ENCODE measurements at places on chromosomes 11 and 22.

- DNase-seq: peak; percentile 2
Measured at GRCh38 chr11:2208691-2209369, 37.2 kb upstream of the TH start.

DNA sequence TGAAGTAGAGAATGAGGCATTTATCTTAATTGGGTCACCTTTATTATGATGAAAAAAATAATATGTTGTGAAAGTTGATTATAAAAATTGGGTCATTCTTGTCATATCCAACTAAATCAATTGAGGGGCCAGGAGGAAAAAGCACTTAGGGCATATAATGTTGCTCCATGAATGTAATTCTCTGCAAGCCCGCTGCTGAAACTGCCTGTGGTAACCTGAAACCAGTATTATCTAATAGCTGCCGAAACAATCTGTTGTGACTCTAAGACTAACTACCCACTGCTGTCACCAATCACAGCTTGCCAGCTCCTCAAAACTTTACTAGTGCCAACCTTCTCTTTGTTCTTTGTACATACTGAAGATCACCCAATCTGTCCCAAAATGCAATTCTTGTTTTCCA, 115.8 kb downstream of the ATG16L2 start:
- no peak for DNase-seq

DNA sequence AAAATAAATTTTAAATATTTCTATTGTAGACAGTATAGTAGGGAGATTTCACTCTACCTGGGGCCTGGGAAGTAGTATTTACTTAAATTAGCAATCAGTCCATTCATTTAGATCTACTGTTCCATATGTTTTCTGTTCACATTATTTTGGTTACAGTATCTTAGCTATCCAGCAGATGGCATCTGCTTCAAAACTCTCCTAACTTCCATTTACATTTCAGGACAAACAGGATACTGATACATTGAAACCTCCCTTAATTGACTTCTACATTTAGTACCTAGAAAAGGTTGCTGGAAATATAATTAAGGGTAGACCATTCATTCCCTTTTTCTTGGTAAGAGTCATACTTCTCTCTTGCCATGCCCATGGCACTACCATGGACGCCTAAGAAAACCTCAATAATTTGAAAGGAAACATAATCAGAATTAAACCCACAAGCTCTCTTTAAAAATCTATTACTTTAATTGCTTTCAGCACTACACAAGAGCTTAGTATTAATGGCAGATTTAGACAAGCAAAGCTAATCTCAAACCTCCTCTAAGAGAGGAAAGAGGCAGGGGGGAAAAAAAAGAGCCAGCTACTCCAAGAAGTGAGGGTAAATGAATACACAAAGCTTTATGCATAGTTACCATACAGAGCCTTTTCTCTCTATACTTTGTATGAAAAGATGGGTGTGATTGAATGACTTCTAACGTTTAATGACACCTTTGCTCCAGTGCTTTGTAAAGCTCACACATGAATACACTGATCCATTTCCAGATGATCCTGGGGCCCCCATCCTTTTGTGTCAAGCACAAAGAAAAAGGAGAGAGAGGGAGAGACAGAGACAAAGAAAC, 131.2 kb upstream of the MTMR2 start:
- no peak for DNase-seq

DNA sequence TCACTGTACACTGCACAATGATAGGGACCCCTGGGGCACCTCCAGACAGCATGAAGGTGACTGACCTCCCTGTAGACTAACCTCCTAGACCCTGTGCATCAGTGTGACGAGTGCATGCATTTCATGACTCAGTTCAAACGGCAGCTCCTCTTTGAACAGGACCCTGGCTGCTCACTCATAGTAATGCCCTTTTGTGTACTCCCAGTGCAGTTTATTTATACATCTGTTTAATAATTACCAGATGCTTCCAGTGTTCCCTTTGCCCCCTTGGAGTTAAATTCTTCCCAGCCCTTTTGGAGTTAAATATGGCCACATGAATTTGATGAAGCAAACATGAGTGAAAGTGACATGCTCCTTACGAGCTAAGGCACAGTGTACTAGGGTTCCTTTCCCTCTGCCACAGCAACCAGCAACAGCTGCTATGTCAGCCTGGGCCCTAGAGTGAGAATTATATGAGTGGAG, 72.4 kb downstream of the PANX1 start:
- no peak for DNase-seq

- DNase-seq: no peak
Measured at GRCh38 chr22:30047364-30047738, 32.9 kb upstream of the HORMAD2 start.

- no peak for DNase-seq
Measured at GRCh38 chr11:12099132-12099873, 11.1 kb upstream of the MICAL2 start.

GRCh38 chr11:74735365-74735928, 4.2 kb upstream of the CHRDL2 start:
- no peak for DNase-seq

DNA sequence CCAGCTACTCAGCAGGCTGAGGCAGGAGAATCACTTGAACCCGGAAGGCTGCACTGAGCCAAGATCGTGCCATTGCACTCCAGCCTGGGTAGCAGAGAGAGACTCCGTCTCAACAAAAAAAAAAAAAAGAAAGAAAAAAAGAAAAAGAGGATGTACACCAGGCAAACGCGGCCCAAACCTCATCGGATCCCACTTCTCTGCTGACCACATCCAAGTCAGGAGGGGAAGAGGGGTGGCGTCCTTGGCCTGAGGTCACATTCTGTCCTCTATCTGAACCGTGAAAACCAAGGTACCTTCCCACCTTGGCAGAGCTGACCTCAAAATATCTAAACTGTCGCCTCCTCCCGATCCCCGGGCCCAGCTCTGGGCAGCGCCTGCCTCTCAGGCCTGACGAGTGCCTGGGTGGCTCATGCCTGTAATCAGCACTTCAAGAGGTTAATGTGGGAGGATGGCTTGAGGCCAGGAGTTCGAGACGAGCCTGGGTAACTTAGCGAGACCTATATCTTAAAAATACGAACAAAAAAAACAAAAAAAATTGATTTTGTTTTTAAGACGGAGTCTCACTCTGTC, 25.1 kb downstream of the RGL4 start:
- no peak for DNase-seq

DNA sequence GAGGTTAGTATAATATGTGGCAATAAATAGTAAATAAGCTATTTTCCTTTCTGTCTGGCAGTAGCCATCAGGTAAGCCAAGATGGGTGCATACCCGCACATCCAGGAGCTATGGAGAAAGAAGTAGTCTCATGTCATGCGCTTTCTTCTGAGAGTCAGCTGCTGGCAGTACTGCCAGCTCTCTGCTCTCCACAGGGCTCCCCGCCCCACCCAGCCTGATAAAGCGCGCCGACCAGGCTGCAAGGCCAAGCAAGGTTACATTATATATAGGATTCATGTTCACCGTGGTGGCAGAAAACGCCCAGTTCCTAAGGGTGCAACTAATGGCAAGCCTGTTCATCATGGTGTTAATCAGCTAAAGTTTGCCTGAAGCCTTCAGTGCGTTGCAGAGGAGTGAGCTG, 126.2 kb downstream of the ATG16L2 start:
- DNase-seq: peak; percentile 64

DNA sequence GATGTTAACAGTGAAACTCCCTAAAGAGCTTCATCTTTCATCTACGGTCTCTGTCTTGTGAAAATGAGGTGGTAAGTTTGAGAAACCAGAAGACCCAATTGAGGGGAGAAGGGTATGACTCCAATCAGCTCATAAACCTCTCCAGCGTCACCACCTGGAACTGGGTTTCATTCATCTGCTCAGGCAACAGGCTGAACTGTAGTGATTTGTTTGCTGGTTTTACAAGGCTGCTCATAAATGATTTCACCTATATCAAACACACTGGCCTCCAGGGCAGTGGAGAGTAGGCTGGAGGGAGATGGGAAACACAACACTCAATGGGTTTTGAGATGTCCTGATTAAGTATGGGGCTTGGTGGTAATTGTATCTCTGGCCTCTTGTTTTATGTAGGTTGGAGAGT, 79.0 kb downstream of the EFCAB6 start:
- no peak for DNase-seq

GRCh38 chr11:70250876-70251658, 19.4 kb upstream of the PPFIA1 start:
- DNase-seq: peak; percentile 4

DNA sequence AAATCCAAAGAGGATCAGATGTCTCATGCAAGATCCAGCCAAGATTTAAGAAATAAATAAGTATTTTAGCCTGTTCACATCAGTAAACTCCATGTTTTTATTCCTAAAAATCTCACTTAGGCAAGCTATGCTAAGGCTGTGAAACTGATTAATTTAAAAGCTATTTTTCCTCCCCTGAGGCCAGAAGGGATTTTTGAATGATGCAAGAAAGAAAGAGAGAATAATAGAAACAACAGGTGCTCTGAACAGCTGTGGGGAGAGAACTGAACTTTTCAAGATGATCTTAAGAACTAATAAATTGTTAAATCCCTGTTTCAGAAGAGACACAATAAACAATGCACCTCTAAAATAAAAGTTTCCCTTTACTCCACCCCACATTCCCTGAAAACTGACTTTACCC, 241.6 kb downstream of the DLG2 start:
- DNase-seq: no peak

DNA sequence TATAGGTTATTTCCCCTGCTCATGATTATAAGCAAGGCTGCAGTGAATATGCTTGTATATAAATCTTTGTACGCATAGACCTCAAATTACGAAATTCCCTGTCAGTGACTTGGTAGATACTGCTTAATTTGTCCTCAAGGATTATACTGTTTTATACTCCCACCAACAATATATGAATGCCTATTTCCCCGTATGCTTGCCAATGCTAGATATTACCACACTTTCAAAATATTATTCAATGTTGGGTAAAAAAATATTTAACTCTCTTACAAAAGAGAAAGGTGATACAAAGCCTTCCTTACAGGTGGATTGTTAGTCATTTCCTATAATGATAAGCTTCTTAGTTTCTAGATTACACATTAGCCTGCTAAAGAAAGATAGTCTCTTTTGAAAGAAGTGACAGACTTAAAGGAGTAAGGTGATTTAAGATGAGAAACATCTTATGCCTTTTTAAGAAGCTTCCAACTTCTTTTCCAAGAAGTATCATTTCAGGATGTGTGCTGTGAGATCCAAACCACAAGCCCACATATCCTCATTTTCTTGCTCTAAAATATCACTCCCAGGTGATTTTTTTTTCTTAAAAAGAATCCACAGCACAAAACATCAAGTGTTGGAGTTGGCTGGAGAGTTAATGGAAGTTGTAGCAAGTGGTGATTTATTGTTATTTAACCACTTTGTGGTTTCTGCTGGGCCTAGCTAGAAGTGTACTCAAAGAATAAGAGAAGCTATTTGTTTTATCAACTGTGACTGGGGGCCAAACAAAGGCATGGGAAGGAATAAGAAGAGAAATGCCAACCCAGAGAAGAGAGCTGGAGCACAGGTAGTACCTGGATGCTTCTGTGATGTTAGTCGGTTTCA, 59.2 kb downstream of the BARX2 start:
- DNase-seq: no peak

GRCh38 chr11:6646918-6647679, 8.5 kb downstream of the DCHS1 start:
- peak; percentile 73 for DNase-seq

DNA sequence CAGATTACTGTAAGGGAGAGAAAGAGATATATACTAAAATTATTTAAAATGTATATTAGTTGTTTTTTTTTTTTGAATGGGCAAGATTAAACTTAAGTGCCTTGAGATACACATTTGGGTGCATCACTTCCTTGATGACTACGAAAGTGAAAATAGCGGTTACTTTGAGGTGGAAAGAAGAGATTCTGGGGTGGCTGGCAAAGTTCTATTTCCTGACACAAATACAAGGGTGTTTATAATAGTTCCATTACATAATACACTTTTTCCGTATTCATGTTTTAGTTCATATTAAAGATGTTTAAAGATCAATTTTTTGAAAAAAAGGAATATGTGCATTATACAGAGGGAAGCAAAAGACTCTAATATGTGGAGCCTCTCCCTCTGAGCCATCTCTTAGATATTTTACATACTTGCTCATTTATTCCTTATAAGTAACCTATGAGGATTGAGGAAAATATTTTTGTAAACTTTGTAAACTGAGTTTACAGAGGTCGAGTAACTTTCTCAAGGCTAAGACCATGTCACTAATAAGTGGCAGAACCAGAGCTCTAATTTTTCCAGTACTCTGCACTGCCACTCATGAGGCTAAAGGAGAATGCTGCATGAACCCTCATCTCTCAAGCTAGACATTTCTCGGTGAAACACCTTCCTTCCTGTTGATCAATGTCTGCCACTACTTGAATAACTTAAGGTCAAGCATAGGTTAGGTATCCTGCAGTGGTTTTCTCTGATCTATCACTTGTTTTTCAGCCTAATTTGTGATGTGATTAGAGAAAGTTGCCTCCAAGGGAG, 58.6 kb downstream of the DDIAS start:
- no peak for DNase-seq

Data from Right ventricle myocardium superior (tissue), 1 donor.